Activated gamma-delta T cell (primary cell): ENCODE measurements at places on chromosomes 7 and 10.

- DNase-seq: no peak
These were observed 342.8 kb downstream of the DNAJB6 start for GRCh38 chr7:157679607-157680006.

DNA sequence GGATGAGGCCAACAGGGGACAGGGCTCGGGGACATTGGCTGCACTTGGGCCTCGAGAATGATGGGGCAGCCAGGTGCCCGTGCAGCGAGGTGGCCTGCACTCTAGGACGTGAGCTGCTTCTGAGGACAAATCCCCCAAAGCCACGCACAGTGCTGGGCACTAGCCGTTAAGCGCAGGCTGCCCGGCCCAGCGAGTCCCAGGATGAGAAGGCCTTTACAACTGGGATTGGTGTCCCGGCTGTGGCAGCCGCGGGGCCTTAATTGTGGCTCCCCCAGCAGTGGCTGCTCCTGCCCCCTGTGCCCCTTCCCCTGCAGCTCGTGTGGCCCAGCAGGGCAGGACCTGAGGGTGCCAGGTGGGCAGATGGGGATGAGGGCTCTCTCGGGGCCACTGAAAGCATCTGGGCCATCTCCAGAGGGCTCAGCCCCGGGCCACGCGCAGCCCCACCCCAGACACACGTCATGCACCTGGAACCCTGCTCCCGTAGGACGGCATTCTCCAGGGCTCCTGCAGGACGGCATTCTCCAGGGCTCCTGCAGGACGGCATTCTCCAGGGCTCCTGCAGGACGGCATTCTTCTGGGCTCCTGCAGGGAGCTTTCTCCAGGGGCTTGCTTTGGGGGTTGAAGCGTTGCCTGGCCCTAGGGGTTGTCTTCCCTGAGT is 6.6 kb downstream of the PWWP2B start:
- DNase-seq: no peak

DNA sequence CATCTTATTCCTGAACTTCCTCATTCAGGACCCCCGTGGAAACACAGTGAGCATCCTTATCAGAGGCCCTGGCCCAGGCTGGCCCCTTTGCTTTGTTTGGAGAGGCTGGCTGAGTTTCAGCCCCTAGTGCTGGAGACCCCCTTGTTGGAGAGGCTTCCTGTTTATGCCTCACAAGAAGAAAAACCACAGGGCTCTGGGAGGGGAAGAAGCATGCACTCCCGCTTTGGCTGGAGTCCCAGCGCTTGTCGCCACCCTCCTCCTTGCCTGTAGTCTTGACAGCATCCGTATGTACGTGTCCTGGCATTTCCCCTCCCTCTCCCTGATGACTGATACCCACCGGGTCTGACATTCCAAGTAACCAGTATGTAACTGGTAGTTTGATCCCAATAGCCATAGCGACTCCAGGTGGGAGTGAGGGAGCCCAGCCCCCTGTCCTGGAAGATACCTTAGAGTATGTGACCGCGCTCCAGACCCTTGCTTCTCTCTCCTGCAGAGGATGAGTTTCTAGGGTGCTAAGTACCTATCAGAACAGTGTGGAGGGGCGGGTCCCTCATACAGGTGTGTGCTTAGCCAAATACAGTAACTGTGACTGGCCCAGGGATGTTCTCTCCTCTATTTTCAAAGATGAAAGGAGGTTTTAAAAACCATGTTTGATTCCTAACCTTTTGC is 6.9 kb upstream of the ATP6V0E2 start:
- no peak for DNase-seq

DNA sequence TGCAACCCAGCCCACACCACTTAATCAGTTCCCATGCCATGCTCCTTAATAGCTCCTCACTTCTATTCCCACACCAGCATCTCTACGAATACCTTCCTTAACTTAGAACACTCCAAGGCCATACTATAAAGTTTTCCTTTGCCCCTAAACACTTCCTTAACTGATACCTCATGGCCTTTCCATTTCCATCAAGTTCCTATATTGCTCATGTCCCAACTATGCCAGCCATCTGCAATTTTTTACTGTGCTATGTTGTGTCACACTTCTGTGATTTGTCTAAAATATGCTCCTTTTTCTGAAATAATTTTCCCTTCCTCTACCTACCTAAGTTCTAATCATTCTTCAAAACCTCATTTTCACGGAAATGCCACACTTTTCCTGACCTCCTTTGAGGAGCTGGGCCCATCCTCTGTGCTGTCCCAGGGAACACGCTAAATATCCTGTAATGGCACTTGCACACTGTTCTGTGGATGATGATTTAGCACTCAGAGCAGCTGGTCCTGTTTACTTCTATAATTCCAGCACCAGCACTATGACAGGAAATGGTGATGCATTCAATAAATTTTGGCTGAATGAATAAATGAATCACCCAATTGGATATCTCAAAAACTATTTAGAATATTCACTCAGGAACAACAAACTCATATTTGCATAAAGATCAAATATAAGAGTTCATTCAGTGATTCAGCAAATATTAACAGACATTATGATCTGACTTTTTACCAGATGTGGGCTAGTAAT is 266.5 kb upstream of the HGF start:
- no peak for DNase-seq

- no peak for DNase-seq
These were observed 81.7 kb downstream of the ST7 start for GRCh38 chr7:117034851-117035464.

GRCh38 chr7:151404216-151405011 is 5.4 kb downstream of the WDR86 start:
- DNase-seq: no peak

GRCh38 chr7:1825897-1826741 is 156.0 kb downstream of the ELFN1 start:
- DNase-seq: no peak

DNA sequence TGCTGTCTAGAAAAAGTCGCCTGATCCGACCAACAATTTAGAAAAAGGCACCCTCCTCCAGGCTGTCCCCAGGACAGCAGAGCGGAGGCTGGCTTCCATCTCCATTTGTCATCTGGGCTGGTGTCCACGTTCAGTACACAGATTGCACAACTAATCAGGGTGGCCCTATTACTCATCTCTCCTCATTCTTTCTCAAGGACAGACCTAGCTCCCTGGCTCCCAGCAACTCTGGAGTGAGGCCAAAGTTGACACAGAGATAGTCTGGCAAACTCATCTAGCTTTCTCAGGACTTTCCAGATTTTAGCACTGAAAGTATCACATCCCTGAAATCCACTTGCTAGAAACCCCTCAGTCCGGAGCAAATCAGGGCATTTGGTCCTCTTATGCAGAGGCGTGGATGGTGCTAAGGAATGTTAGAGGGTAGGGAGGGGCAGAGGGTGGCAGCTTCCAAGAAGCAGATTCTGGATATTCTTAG is 75.1 kb downstream of the DNAH11 start:
- DNase-seq: no peak

- no peak for DNase-seq
These were observed 247.0 kb upstream of the MKI67 start for GRCh38 chr10:128373071-128373749.

DNA sequence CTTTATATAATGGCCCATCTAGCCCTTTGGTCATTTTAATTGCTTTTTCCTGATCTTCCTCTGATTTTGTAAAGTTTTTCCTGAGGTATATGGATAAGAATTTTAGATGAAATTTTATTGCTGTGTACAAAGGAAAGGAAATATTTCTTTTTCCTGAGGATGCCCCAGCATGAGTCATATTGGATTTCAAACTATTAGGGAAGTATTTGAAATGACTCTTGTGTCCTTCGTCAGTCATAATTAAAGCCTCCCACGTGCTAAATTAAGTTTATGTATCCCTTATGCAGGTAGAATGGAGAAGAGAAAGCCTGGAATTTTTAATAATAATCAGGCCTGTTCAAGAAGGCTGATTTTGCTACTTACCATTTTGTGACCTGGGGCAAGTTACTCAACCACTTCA is 82.6 kb upstream of the GLI3 start:
- DNase-seq: no peak

DNA sequence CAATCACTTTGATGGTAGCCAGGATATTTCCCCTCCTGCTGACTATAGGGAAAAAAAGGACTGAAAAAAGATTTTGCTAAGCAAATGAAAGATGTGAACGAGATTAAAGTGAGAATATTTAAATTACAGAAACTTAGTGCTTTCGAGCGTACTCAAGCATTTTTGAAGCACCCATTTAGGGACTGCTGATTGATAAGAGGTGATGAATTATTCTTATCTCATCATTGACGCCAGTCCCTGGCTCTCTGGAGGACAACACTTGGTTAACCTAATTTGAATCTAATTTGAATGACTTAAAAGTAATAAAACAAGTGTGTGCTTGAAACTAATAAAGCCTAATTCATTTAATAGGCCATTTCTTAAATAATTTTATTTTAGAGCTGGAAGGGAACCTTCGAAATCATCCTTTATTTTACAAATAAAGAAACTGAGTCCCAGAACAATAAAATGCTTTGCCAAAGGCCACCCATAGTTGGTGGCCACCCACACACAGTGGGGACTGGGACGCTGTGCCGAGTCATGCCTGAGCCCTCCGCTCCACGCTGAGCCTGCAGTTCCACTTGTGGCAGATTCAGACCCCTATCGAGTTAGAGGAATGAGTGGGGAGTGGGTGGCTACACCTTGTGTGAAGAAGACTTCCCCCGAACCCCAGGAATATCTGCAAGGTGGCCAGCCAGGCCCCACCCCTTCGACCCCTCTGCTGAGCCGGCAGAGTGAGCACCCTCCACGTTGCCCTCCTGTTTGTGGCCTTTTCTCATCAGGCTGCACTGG is 61.1 kb upstream of the SAMD8 start:
- no peak for DNase-seq

DNA sequence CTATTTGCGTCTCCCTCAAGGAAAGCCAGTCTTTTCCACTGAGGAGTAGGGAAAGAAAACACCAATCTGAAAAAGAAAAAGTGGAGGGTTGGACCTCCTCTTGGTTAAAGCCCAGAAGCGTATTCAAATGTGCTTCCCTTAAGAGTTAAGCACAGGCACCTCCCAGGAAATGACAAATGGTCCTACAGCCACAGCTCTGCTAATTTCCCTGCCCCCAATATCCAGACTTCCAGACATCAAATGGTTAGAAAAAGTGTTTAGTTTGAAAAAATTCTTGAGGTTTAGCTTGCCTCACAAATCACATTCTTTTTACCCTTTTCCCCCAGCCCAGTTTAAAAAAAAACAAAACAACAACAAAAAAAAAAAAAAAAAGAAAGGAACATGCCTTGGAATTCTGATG is 19.0 kb upstream of the COL1A2 start:
- no peak for DNase-seq

- DNase-seq: no peak
These were observed 156.9 kb upstream of the NPSR1 start for GRCh38 chr7:34501156-34501555.

GRCh38 chr10:87500646-87501048 is 4.0 kb upstream of the MINPP1 start:
- no peak for DNase-seq

DNA sequence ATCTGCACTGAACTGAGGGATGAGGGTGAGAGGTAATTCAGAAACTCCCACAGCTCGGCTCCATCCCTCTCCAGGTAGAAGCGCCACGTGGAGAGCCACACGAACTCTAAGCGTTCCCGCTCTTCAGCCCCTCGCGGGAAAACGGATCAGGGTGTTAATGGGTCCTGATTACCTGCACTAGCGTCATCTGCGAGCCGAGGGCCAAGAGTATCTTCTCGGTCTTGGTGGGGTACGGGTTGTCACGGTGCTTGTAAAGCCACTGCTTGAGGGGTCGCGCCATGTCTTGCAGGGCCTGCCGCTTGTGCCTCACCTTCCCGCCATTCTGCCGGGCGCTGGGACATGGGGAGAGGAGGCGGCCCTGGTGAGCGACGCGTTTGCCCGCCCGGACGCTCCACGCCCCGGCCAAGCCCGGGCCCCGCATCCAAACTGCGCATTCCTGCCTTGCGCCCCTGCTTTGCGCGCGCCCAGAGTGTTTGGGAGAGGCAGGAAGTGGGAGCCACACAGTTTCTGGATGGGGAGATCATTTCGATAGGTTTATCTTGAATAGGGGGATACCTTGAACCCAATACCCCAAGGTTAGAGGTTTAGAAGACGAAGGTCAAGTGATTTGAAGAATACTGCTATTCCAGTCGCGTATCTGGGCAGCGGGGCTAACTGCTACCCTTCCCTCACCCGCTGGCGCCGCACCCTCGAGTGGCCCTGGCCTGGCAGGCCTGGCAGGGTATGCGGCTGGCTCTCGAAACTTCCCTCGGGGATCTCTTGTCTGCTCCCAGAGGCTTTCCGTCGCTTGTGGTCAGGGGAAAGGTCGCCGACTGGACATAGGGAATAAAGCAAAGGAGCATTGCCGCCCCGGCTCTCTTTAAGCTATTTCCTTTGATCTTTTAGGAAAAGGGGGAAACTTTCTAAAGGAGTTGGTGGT is 4.2 kb downstream of the MKX start:
- no peak for DNase-seq

DNA sequence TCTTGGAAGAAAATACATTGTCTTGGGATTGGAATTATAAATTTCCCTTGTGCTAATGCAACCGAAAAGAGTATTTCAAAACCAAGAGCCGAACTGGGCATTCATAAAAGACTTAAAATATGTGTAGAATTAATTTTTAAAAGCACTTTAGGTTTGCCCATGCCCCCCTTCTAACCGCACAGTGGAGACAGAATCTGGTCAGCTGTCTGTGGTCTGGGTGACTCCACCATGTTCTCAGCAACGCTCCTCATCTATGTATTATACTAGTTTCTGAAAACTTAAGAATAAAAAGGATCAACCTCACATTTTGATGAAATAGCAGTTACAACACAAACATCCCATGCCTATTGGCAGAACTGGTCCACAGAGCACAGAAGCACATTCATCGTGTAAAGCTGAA is 192.6 kb upstream of the C7orf33 start:
- DNase-seq: no peak

- no peak for DNase-seq
These were observed 66.3 kb downstream of the C10orf143 start for GRCh38 chr10:130044067-130045061.

- no peak for DNase-seq
These were observed 202.0 kb upstream of the DGKB start for GRCh38 chr7:15104411-15105092.

DNA sequence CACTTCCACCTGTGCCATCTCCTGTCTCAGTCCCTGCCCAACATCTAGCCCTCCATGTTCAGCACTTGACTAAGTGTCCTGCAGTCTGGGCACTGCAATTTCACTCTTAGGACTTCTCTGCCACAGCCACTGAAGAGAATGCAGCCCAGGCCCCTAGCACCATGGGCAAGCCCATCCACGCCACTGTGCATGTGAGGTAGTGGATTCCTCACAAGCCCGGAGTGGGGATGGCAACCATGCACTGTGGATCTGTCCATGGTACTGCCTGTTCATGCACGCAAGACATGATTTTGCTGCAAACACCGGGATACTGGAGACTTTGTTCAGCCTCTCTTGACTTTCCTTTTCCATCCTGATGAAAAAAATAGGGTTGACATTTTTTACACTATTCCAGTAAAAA is 12.3 kb downstream of the DDC start:
- DNase-seq: no peak

DNA sequence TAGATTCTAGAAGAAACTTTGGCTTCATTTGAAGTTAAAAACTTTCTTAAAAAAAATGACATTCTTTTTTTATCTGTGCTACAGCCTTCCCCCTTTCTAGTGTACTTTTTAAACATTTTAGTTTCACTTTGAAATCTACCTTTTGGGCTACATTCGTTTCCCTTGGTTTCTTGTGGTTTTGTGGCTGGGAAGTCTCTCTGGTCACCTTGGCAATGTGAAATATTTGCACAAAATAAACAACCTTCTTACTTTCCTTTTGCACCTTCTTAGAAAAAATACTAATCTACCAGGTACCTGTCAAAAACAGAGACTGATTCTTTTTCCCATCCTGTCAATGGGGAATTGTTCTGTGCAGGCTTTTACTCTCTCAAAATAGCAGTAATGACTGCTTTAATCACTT is 350.2 kb downstream of the GATA3 start:
- DNase-seq: no peak

- DNase-seq: no peak
These were observed 116.2 kb downstream of the PARP12 start for GRCh38 chr7:139946533-139946932.
